GM12865 (cell line): ENCODE measurements at places on chromosomes 3 and 15.
A peak's percentile ranks its signal among the peaks of the same experiment; 100 is the strongest.

DNA sequence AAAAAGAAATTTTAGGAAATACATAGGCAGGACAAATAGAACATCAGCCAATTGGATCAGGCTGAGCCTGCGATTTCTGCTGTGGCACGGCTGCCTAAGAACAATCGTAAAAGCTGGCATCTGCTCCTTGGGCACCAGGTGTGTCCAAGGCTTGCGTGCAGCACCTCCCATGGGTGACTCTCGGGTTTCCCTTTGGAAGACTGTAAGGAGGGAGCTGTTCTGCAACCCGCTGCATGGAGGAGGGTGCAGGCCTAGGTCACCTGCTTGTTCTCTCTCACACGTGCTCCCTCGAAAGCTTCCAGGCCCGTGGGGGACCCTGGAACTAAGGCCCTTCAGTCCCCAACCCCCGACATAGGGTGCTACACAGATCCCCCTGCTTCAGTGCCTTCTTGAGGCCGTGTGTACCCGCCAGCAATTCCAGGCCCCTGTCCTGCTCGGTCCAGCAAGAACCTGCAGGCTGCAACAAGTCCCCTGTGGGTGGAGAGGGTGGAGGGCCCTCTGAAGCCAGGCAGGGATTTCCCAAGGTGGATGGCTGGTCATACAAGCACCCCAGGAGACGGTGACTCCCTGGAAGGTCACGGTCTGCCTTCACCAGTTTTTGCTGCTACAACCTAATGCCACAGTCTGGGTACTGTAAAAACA, 3.4 kb downstream of the GP9 start:
- DNase-seq: no peak

GRCh38 chr3:40437889-40438288, 19.2 kb upstream of the RPL14 start:
- DNase-seq: no peak

DNA sequence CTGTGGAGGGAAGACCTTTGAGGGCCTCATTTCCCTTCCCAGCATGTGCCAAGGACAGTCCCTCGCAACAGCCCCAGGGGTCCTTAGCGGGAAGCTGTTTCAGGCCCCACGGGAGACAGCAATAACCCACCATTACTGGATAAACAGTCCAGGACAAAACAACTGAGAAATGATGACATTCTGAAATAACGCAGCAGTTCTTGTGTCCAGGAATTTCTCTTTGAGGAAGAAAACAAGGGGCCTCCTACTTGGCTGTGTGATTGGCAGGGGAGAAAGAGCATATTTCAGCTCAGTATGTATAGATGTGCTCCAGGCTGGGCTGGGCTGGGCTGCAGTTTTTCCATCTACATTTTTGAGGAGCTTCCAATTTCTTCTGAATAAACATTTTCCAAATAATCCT, 82.2 kb upstream of the THBS1 start:
- no peak for DNase-seq

DNA sequence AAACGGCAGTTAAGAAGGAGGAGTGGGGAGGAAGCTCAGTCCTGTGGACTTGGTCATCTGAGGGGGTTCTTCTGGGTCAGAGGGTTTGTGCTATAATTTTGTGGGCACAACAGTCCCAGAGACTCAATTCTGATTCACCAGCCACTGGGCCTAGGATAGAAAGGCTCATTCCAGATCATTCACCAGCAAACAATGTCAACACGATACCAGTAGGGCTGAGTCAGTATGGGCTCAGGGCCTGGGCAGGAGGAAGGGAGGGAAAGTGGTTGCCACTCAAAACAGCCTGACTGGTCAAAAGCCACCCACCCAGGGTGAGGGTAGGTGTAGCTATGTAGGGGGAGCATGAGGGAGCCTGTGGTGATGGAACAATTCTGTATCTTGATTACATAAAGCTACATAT, 86.9 kb upstream of the MEX3B start:
- no peak for DNase-seq

DNA sequence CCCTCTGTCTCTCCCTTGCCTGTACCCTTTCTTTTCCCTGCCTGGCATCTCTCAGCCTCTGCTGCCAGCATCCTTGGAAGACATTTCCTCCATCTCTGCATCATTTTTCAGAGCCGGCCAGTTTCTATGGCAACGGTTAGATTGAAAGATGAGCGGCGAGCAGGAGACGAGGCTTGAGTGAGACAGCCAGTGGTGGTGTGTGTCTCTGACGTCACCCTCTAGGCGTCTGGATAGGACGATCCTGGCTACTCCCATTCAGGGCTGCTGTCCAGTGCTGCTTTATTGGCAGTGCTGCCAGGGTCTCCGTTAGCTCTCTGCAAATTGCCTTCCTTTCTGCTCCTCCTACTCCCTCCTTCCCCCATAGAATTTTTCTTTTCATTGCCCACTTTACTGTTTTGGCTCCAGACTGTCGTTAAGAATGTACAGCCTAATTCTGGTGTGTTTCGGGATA, 57.9 kb downstream of the TRAK1 start:
- no peak for DNase-seq

GRCh38 chr3:126352476-126353454, 4.4 kb downstream of the KLF15 start:
- DNase-seq: no peak

GRCh38 chr3:161221806-161222600, 892 bp downstream of the NMD3 start:
- DNase-seq: peak; percentile 50

GRCh38 chr3:137348936-137349335, 391.2 kb downstream of the IL20RB start:
- no peak for DNase-seq

DNA sequence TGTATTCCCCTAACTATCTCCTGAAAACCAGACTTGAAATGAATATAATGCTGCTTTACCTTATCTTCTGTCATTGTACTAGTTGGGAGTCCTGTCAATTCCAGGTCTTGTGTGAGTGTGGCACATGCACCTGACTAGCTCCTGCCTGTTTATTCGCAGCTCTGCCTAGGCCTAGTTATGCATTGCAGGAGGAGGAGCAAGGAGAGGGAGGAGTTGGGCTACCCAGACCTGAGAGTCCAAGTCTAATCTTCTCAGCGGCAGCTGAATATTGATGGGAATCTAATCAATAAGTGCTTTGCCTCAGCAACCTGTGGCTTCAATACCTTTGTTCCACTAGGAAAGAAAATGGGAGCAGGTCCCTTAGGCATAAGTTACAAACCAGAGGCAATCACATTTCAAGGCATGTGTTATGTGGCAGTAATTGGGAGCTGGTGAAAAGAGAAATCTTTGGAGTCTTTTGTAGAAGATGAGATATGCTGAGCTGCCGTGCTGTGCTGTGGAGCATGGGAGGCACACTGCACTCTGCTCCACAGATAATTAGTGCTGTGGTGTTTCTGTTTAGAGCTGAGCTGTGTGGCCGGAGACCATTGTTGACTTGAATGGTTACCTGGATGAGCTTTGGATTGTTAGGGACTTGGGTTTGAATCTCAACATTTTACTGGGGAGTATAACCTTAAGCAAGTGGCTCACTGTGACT, at the start of gene SLC2A2:
Gene SLC2A2, minus strand, starts transcription at position 124 of the 697 bp plus-strand sequence. Its CDS starts 50 bp downstream, at position 74.
- DNase-seq: no peak

GRCh38 chr15:53910236-53910849, 67.9 kb upstream of the UNC13C start:
- no peak for DNase-seq

GRCh38 chr15:49441816-49442215, 18.8 kb downstream of the FGF7 start:
- DNase-seq: no peak

GRCh38 chr3:71277341-71277740, 306.2 kb downstream of the FOXP1 start:
- DNase-seq: no peak

DNA sequence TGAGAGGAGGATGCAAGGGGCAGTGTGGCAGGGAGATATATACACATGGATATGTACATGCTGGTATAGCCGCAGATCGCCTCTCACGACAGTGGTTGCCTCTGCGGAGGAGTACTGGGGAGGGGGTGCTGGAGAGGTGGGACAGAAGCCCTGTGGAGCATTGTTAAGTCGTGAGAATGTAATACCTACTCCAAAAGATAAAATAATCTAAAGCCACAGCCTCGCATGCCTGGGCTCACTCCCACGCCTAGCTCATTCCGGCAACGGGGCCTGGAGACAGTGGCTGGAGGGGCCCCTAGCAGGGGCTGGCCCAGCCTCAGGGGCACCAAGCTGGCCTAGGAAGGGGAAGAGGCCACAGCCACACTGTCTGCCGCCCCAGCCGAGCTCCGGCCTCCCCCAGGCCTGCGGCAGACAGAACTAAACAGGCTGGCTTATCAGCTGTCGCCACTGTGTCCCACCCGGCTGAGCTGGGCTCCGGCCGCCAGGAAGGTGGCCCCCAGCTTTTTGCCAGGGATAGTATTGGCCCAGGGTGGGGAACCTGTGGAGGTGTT, 65.1 kb upstream of the LCTL start:
- DNase-seq: no peak

GRCh38 chr15:29672923-29673809, 149.1 kb downstream of the TJP1 start:
- no peak for DNase-seq

DNA sequence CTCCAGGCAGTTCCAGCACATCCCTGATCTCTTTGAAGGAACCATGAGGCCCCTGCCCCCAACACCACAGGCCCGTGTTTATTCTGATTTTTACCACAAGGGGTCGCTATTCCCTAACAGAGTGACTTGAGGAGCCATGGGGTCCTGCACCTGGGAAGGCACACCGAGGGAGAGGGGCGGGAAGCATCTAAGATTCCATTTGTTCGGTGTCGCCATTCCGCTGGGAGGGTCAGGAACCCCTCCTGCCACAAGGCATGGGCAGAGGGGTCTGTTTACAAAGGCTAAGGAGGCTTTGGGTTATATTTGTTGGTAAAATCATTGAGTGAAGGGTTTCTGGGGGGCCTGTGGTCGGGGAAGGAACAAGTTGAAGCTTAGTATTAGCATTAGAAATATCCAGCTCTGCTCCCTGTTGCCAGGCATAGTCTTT, 77.1 kb downstream of the WDR76 start:
- DNase-seq: peak; percentile 76

DNA sequence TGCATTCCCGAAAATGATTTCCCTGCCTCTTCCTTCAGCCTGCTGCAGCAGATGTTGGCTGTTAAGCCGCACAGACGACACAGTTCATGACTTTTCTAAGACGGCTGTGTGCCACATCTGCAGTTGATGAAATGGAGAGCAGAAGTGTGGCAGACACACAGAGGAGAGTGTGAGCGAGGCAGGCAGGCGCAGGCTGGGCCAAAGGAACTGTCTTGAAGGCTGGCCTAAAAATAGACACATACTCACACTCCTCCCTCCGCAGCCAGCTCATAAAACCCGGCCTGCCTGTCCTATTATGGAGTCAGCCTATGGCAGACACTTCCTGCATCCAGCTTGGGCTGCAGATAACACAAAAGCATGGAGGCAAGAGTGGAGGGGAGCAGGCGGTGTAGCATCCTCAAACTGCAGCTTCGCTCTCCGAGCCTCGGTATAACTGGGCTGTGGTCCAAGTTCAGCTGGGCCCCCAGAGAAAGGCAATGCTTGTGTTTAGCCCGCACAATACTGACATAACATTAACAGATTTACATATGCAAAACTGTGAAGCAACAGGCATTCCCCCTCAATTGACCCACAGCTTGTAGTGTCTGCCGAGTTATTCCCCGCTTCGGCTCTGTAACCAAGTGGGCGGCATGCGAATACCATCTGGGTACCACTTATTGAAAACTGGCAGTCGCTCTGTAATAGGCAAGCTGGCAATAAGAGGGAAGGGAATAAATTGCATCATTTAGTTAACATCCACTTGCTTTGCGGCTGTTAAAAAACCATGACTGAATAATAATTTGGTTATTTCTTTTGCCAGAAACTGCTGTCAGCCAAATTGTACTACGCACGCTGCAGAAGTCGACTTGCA, 40.8 kb downstream of the FOXP1 start:
- no peak for DNase-seq

- peak; percentile 77 for DNase-seq
Measured at GRCh38 chr3:102233881-102234280, 200.9 kb upstream of the ZPLD1 start.

DNA sequence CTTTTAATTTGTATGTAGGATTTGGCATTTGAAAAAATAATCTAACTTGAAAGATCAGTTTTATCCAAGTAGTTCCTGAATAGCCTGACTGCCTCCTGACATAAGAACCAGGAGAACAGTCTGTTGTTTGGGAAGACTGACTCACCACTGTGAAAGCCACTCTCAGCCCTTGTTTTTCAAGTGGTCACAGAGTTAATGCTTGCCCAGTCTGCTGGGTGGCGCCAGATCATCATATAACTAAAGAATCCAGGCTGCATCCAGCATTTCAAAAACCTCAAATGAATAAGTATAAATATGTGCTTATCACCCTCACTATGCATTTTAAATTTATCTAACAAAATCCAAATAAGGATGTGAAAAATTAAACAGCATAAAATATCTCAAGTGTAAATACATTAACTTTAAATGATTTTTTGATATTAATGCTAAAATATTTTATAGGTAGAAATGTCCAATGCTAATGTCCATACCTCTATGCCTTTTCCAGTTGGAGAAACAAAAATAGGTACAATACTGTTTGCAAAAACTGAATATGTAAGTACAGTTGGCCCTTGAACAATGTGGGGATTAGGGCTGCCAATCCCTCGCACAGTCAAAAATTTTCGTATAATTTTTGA, 26.9 kb upstream of the ZBBX start:
- DNase-seq: peak; percentile 13

DNA sequence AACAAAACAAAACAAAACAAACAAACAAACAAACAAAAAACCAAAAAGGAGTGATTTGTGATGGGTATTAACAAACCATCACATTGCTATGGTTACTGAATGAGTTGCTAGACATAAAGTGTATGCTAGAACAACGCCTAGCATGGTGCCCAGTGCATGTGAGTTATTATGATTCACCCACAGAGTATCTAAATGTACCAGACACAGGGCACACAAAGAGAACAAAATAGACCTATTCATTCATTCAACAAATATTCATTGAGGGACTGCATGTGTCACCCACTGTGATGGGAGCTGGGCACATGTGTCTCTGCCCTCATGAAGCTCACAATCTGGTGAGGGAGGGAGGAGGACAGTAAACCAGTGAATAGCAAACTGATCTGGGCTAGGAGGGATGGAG, 11.6 kb upstream of the ACAN start:
- no peak for DNase-seq

GRCh38 chr3:46909535-46910161, 32.1 kb downstream of the PTH1R start:
- peak; percentile 80 for DNase-seq

GRCh38 chr3:165854696-165855095, 17.5 kb upstream of the BCHE start:
- DNase-seq: peak; percentile 10

- DNase-seq: no peak
Measured at GRCh38 chr3:164779816-164780215, 298.5 kb downstream of the SI start.

DNA sequence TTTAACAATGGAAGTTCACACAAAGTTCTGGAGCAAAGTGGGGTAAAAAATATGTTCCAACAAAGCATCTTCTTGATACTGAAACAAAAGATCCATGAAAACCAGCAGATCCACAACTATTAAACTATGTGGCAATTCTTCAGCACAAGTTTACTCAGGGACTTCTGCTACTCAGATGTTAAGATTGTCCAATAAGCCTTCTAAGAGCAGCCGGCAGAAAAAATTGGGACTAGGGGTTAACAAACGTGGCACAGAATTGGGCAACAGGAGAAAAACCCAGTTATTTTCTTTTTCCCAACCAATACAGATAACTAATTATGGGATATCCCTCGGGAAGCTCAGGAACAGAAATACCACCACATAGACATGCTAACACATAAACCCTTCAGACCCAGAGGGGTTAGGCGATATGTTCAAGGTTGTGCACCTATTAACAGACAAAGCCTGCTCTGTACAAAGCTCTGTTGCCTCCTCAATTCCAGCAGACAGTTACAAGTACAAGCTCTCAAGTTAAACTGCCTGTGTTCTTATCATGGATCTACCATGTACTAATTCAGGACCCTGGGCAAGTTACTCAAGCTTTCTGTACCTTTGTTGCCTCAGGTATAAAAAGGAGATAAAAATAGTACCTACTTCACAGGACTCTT, 6.8 kb downstream of the SSR3 start:
- no peak for DNase-seq
